ENCODE measurements at places on chromosomes 16 and 17.

GRCh38 chr17:77098884-77099545 lies 41.8 kb upstream of the SEC14L1 start:
- peak; percentile 42 for DNase-seq

DNA sequence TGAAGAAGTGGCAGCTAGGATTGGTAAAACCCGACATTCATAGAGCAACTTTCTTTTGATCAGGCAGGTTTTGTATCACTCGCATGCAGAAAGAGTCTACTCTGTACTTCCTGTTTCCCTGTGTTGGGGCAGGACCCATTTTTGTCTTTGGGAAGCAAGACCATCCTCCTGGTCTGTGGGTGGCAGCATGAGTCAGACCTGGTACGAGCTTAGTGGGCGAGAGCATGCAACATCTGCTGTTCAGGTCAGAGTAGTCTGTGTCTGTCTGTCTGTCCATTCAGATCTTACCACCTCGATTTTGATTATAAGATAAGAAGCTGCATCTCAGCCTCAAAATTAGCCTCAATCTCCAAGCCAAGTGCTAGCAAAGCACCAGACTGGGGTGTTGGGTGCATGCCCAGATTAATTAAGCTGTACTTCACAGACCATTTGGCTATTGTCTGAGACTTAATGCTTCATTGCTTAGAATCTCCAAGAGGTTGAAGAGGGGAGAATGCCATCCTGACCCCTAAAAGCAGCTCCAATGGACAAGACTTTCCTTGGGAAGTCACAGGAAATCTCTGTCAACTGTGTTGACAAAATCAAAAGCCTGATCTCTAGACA lies 110.9 kb downstream of the XYLT1 start:
- DNase-seq, result no peak

DNA sequence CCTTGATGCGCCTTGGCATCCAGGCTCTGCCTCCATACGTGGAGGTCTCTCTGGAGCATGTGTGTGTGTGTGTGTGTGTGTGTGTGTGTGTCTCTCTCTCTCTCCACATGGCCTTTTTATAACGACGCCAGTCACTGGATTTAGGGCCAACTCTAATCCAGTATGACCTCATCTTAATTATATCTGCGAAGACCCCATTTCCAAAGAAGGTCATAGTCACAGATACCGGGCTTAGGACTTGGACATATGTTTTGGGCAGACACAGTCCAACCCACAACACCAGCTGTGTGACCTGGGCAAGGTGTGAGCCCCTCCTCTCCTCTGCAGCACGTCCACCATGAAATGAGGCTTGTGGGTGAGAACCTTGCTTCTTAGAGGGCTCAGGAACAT lies 138.4 kb upstream of the PLCG2 start:
- no peak for DNase-seq

- DNase-seq, result no peak
Observed at GRCh38 chr17:17345294-17345597, 42.1 kb downstream of the NT5M start.

GRCh38 chr17:17576772-17577234 lies 14.7 kb downstream of the PEMT start:
- DNase-seq, result no peak

DNA sequence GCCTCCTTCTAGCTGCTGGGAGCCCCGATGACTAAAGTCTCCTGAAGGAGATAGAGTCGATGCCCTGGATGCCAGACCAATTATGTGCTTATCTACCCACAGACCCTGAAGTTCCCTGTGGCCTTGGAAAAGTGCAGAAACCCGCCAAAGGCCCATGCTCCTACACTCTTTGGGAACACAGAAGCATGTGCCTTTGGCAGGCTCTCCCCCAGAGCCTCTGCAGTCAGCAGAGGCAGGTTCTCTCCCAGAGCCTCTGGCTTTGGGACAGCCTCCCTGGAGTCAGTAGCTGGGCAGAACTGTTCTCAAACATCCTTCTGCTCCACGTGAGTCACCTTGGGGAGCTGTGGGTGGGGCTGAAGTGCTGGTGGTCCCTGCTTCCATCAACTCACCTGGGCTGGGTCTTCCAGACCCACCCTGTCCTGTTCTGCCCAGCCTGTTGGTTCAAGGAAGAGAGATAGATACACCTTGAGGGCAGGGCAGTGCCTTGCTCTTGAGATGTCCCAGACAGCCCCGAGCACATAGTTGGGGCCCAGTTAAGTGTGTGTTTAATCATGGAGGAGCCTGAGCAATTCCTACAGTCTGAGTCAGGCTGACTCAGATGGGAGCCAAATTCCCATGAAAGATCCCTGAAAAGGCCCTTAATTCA lies 3.2 kb upstream of the CDK5RAP3 start:
- peak; percentile 34 for DNase-seq

- no peak for DNase-seq
Observed at GRCh38 chr17:82863941-82864712, 24.3 kb upstream of the ZNF750 start.

DNA sequence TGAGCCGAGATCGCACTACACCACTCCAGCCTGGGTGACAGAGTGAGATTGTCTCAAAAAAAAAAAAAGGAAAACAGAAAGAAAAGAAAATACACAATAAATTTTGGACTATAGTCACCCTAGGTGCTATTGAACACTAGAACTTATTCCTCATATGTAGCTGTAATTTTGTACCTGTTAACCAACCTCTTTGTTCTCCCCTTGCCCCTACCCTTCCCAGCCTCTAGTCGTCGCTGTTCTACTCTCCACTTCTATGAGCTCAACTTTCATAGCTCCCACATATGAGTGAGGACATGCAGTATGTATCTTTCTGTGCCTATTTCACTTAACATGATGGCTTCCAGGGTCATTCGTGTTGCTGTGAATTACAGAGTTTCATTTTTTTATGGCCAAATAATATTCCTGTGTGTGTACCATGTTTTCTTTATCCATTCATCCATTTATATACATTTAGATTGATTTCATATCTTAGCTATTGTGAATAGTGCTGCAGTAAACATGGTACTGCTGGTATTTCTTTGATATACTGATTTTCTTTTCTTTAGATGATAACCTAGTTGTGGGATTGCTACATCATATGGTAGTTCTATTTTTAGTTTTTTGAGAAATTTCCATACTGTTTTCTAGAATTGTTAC lies 28.3 kb downstream of the VPS35L start:
- DNase-seq, result no peak

GRCh38 chr17:9924735-9925191 lies 19.7 kb upstream of the RCVRN start:
- no peak for DNase-seq
